Caki2 (cell line): ENCODE measurements at places on chromosomes 2 and 18.

DNA sequence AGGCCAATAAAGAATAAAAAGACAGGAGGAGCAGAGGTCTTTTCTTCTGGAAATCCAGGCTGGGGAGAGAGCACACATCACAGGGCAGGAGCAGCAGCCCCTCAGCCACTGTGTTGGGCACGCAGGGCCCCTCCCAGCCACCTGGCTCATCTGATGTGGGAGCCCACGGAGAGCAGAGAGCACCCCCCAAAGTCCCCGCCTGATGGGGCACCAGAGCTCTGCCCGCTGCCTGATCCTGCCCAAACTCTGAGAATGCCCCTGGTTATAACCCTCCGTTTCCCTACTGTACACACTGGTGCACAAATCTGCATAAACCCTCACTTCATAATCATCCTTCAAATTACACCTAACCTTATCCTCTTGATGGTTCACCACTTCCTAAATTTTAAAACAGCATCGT lies 111.3 kb downstream of the HDAC4 start:
- no peak for DNase-seq

GRCh38 chr2:152861349-152861942 lies 143.0 kb downstream of the ARL6IP6 start:
- DNase-seq = peak; percentile 4

- no peak for DNase-seq
Observed at GRCh38 chr18:35413163-35413511, 36.0 kb upstream of the ZNF396 start.

DNA sequence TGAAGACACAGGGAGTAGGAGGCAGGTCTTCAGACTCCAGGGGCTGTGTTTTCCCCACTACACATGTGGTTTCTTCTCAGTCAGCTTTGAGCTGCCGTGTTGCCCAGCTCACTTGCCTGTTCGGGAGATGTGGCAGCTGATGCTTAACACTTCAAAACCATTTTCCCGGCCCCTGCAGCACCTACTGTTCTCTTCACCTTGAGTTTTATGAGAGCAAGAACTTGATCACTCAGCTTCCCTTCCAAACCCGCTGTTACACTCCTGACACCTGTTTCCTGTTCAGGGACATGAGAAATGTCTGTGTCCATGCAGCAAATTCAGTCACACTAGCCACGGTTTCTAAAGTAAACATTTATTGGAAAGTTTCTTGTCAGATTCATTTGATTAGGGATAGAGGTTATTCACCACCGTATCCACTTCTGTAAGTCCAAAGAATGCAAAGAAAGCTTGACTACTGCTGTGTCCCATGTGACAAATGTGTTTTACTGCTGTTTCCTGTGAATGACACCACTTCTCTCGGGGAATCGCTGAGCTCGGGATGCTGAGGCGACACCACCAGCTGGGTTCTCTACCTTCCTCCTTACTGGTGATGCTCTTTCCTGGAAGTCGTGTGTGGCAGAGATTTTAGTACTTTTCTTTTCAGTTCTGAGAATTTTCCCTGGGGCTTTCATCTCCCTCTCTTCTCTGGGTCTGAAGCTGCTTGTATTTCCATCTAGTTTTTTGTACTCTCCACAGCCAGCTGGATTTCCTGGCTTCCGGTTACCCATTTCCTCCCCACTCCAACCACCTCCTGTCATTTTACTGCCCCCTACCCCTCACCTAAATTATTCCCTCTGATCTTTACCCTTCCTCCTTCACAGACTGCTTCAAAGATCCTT lies 91.7 kb downstream of the KLF7 start:
- no peak for DNase-seq

- DNase-seq = no peak
Observed at GRCh38 chr2:165804719-165805118, 10.7 kb upstream of the GALNT3 start.

DNA sequence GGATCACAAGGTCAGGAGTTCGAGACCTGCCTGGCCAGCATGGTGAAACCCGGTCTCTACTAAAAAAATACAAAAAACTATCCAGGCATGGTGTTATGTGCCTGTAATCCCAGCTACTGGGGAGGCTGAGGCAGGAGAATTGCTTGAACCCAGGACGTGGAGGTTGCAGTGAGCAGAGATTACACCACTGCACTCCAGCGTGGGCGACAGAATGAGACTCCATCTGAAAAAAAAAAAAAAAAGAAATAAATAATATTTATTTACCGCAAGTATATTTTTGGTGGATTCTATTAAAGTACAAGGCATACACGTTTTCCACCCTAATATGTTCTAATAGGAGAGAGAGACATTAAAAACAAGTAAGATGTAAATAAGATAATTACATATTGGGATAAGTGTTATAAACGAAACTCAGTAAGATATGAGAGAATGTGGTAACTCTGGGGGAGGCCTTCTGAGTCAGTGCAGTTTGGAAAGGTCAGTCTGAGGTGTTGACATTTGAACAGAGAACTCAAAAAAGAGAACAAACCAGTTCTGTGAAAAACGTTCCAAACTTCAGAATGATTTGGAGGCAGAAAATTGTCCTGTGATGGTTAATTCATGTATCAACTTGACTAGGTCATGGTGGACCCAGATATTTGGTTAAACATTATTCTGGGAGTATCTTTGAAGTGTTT lies 8.8 kb upstream of the POLI start:
- no peak for DNase-seq

DNA sequence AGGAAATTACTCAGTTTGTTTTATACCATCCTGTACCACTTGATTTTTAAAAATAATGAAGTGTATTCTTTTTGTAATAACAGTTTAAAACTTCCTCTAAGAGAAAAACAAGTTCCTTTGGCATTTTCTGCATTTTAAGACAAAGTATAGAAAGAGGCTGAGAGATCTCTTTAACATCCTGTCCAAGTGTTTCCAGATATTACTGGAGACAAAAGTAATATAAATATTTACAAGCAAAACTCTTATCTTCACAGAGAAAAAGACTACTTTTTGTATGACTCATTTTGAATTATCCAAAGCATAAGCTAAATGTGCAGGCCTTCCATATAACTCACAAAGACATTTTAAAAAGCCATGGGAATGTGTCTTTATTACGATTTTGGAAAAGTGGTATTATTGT lies 221.1 kb downstream of the RDH14 start:
- DNase-seq = no peak

GRCh38 chr18:63142594-63143225 lies 176.9 kb downstream of the BCL2 start:
- DNase-seq = no peak

DNA sequence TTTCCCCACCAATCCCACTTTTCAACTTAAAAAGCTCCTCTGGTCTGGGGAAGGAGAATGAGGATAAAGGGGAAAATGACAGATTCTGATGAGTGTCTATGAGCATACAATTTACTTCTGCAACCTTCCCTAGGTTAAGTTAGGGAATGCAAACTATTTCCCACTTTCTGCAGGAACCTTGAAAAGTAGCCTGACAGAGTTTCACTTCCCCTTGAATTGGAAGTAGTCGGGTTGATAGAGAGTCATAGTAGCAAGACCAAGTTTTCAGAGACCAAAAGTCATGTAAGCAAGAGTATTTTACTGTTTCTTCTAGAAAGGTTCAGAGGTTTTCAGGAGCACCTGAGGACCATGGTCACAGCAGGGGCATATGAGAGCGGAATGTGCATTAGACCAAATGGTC lies 815.1 kb downstream of the CPS1 start:
- no peak for DNase-seq

DNA sequence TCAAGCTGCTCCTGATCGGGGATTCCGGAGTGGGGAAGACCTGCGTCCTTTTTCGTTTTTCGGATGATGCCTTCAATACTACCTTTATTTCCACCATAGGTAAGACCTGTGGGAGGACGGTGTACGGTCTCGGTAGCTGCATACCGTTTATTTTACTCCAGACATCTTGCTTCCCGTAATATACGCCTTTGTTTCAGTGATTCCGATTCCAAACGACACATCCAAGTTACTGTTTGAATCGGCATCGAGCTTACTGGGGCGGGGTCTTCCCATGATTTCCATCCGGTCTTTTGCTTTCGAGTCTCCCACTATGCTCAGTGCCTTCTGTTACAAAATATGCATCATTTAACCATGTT lies 731 bp downstream of the RAB10 start:
- no peak for DNase-seq

DNA sequence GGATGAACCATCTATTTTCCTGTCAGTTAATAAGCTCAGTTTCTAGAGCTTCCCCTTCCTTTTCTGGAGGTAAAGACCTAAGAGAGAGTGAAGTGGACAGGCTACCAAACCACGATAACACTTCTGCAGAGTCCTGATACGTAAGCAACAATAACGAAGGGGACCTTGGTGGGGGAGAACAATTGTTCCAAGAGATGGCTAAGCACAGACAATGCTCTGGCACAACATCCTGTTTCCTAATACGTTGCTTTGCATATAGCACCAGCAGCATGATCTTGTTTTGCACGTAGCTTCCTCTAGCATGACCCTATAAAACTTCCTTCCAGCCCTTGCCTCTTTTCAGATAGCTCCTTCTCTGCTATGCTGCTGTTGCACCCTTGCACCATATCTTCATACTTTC lies 247.3 kb downstream of the RAD51AP2 start:
- DNase-seq = no peak

DNA sequence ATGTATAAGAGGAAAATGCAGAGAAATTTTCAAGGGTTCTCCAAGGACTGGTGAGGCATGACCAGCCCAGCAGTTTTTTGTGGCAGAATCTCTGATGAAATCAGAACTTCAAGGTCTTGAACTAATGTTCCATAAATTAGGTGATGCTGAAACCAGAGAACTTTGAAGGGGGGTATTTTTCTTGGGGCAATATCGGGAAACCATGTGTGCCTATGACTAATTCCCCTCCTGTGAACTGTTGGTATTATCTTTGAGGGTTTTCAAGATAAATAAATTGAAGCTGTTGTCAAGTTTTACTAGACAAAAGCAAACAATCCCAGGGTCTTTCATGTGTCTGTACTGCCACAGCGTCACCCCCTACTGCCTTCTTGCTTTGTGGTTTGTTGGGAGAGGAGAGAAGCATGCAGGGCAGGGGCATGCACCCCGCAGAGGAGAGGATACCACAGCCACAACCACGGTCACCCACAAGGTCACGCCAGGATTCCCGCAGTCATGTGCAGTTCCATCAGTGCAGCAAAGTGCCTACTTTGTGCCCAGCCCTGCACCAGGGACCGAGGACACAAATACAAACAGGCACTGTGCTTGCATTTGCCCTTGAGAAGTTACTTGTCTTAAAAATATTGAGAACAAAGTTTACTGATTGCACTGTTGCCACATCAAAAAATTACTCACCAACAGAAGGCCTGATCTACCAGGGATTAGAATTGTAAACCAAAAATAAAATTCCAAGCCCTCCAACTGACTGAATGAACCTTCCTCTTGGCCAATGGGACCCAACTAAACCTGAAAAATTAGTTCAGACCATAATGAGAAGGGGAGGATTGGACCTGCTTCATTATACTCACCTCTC lies 413.3 kb upstream of the TRIB2 start:
- peak; percentile 85 for DNase-seq

DNA sequence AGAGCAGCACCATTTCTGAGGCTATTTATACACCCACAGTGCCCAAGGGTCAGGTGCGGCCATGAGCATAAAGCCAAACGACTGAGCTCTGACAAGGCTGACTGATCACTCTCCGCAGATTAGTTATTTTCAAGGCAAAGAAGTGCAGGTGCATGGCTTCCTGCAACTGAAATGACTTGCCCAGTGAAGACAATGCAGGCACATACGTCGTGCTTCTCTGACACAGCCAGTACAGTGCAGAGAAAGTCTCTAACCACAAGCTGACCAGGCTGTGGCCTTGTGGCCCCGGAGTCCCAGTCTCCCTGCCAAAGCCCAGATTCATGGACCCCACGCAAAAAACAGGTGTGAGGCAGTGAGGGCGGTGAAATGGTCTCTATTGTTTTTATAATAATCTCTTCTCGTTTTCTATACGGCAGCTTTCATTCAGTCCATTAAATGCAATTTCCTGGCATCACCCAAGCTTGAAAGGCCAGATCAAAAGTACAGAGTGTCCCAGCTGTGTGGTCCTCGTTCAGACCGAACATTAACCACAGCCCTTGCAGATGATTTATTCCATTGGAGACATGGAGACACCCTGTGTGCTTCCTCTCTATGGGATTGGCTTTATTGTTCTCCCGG lies 447.0 kb upstream of the ID2 start:
- DNase-seq = no peak

DNA sequence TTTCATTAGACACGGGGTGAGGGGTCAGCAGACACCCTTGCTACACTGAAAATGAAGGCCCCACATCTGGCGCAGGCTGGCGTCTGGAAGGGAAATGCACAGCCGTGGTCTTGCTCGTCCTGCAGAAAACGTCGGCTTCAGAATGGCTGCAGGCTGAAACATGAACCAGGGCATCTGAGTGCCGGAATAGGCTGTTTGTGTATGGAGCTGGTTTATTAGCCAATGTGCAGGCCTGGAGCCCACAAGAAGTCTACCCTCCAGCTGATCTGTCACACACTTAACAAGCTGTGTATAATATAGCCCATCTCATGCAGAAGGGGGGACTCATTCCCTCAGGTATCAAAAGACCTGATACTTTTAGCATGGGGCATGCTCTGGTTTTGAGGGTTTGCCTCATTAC lies 153.4 kb upstream of the SOX11 start:
- DNase-seq = no peak

DNA sequence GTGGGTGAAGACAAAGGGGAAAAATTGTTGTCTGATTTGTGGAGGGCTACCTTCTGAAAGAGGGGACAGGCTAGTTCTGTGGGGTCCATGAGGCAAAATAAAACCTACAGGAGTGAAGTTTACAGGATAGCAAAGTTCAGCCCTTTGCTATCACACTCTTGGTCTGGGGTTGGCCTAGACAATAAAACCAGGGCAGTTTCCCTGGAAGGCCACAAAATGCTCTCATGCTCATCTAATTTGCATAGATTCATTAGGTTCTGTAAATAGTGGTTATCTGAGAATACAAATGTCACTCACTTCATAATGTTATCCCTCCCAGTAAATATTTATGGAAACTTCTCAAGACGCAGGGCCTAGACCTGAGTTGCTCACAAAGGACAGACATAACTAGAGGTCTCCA lies 63.6 kb downstream of the INSIG2 start:
- DNase-seq = no peak

DNA sequence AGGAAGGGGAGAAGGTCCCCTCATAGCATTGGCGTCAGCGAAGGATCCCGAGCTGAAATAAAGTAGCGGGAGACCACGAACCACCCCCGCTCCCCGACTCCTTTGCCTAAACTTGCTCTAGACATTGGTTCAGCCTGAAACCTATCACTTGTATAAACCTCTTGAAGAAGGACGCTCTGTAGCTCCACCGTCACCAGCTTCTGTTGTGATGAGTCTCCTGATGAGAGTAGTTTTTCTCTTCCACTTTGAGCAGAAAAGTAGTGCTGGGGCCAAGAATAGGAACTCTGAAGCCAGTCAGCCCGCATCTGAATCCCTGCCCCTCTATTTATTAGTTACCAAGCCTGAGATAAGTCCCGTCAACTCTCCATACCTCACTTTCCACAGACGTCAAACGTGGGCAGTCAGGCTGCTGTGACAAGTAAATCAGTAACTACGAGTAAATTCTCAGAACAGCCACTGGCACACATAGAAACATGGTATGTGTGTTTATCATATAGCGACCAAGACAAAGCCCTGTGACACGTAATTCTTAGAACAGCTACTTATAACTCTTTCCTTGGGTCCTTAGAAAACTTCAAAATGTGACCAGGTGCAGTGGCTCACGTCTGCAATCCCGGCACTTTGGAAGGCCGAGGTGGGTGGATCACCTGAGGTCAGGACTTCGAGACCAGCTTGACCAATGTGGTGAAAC lies 61.7 kb downstream of the CD226 start:
- peak; percentile 0 for DNase-seq
